ENCODE measurements at places on chromosomes 2 and 18. TPM values are rescaled to one million over a fixed set of nuclear protein-coding genes. Genes with fewer than 3 reads are reported as not detected.

The LANCL1 gene
- total RNA-seq: 65.2 TPM

GRCh38 chr2:42314892-42315468 is 46.0 kb downstream of the COX7A2L start:
- H3K4me3 ChIP-seq: no peak overlapping the region
- H3K27ac ChIP-seq: peak overlapping the region; percentile 1
- DNase-seq: no peak
- peaks cover 10% of the 10 kb centered on the region for H3K4me1 ChIP-seq

DNA sequence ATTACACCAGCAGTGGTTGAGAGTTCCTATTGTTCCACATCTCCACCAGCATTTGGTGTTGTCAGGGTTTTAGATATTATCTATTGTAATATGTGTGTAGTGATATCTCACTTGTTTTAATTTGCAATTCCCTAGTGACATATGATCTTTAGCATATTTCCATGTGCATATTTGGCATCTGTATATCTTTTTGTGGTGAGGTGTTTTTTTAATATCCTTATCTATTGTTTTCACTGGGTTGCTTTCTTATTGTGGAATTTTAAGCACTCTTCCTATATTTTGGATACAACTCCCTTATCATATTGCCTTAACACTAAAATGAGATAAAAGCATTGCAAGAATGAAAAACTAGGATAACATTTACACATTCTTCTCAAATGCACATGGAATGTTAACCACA is 453.9 kb upstream of the FSIP2 start:
- H3K4me1 ChIP-seq: no peaks in the 10 kb centered on the region
- H3K36me3 ChIP-seq: no peaks in the 10 kb centered on the region
- H3K27me3 ChIP-seq: peaks cover 16% of the 10 kb centered on the region
- no peak overlapping the region for H3K27ac ChIP-seq
- no peak overlapping the region for H3K4me3 ChIP-seq
- DNase-seq: no peak

DNA sequence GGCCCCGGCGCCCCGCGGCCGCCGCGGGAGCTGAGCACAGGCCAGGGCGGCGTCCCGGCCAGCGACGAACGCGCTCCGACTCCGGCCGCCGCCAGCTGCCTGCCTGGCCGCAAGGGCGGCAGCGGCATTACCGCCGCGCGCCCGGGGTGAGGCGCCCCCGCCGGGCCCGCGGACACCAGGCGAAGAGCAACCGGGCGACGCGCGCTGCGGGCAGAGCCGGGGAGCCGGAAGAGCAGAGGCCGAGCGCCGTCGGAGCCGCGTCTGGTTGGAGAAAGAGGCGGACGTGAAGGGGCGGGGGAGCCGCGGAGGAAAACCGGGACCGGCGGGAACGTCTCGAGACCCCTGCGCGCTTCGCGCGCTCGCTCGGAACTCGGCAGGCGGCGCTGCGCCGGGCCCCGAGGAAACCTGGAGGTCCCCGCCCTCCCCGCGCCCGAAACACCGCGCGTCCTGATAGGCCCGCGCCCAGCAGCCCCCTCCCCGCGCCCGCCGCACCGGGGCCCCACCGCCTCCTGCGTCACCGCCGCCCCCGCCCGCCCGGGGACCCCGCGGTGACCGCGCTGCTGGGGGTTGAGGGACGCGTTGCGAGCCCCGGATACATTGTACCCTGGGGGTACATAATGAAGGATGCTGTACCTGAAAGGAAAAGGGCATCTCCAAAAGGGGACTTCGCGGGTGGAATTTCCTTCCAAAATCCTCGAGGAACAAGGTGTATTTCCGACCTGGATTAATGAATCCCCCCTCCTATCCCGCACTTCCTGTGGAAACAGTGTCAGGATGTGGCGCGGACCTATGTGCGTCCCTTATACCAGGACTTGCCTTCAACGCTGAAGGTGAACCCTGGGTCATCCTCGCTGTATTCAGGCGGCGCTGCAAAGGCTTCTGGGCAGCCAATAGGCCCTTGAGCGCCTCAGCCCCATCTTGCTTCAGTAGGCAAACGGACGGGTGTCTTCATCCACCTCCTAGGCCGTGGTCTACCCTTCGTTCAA is 1.0 kb upstream of the B4GALT6 start:
- peak; percentile 88 for DNase-seq
- no peaks in the 10 kb centered on the region for H3K36me3 ChIP-seq
- H3K4me3 ChIP-seq: peak overlapping the region; percentile 73
- H3K27ac ChIP-seq: peak overlapping the region; percentile 63
- no peaks in the 10 kb centered on the region for H3K27me3 ChIP-seq
